Endothelial cell (in vitro differentiated cells): ENCODE measurements at places on chromosomes 2 and 18. TPM values are rescaled to one million over a fixed set of nuclear protein-coding genes. Genes with fewer than 3 reads are reported as not detected.

DNA sequence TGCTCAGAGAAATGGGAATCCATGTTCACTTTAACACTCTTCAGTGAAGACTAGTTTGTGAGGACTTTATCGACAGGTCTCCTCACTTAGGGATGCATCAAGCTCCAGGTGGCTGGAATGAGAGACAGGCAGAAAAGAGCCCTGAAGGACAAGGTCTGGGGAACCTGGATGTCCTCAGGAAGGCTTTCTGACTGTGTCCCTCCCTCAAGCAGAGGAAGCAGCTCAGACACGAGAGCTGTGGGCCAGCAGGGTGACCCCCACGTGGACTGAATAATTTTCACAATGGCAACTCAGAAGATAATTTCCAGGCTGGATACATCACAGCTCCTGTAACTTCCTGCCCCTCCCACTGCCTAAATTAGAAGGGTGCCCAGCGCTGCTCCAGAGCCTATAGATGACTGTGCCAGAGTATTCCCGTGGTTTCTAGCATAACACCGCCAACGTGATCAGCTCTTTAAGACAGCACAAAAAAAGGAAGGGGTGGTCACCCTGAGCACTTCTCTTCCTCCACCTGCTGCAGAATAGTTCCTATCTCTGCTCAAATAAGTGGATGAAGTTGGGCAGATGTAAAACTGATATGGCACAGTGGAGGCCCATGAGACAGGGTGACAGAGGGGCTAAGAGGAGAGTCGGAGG lies 25.7 kb upstream of the NCK2 start:
- no peaks in the 10 kb centered on the region for H3K36me3 ChIP-seq
- H3K27me3 ChIP-seq, result peaks cover 3% of the 10 kb centered on the region
- no peak for DNase-seq
- no peak overlapping the region for H3K4me3 ChIP-seq
- no peaks in the 10 kb centered on the region for H3K4me1 ChIP-seq

The FEV gene
- total RNA-seq, result 0.56 TPM

The FKBP7 gene
- total RNA-seq, result 15.5 TPM

DNA sequence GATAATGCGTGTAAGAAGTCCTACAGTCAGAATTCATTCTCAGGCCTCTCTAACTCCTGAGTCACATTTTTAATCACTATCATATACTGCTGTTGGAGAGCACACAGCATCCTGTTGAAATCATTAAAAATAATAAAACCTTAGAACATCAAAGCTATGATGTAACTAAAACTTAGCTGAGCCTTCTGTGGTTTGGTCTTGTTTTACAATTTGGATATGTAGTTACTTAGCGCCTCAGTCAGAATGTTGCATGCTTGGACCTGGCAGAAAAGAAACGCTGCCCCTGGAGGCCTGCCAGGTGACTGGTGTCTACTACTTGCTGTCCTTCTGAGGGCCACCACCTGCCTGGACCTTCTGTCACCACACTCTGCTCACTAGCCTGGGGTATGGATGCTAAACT lies 261.1 kb upstream of the RASGRP3 start:
- peaks cover 2% of the 10 kb centered on the region for H3K27me3 ChIP-seq
- no peak overlapping the region for H3K27ac ChIP-seq
- peaks cover 26% of the 10 kb centered on the region for H3K36me3 ChIP-seq
- no peak overlapping the region for H3K4me3 ChIP-seq
- peaks cover 57% of the 10 kb centered on the region for H3K4me1 ChIP-seq

- H3K4me3 ChIP-seq, result no peak overlapping the region
- H3K27ac ChIP-seq, result no peak overlapping the region
- H3K27me3 ChIP-seq, result peaks cover 2% of the 10 kb centered on the region
- DNase-seq, result no peak
Measured at GRCh38 chr2:134372611-134373131, 118.8 kb downstream of the MGAT5 start.

GRCh38 chr18:26721854-26722564 lies 143.5 kb downstream of the AQP4 start:
- no peaks in the 10 kb centered on the region for H3K4me1 ChIP-seq
- no peak overlapping the region for H3K4me3 ChIP-seq
- no peaks in the 10 kb centered on the region for H3K27me3 ChIP-seq
- no peak overlapping the region for H3K27ac ChIP-seq
- no peaks in the 10 kb centered on the region for H3K36me3 ChIP-seq
